ENCODE measurements at places on chromosomes 4 and X.

DNA sequence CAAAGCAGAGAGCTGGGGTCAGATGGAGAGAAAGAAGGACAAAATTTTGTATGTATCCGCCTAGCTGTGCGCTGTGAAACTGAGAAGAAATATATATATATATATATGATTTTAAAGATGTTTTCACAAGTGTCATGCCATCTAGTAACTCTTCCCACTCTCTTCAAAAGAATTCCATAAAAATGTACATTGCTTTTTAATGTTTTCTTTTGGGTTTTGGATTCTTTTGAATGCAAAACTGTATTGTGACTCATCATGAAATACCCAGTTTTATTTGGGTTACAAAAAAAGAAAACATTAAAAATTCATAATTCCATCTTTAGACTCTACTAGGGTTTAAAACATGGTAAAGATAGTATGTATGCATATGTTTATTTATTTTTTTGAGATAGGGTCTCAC, 34.3 kb upstream of the IGFBP7 start:
- DNase-seq, result no peak

- DNase-seq, result no peak
Observed at GRCh38 chr4:87209696-87210095, 10.7 kb downstream of the KLHL8 start.

- DNase-seq, result no peak
Observed at GRCh38 chr4:73520821-73521220, 39.3 kb downstream of the AFM start.

GRCh38 chrX:20906571-20906970, 467.6 kb upstream of the CNKSR2 start:
- DNase-seq, result no peak

- DNase-seq, result no peak
Observed at GRCh38 chr4:177450426-177451107, 8.3 kb upstream of the AGA start.

DNA sequence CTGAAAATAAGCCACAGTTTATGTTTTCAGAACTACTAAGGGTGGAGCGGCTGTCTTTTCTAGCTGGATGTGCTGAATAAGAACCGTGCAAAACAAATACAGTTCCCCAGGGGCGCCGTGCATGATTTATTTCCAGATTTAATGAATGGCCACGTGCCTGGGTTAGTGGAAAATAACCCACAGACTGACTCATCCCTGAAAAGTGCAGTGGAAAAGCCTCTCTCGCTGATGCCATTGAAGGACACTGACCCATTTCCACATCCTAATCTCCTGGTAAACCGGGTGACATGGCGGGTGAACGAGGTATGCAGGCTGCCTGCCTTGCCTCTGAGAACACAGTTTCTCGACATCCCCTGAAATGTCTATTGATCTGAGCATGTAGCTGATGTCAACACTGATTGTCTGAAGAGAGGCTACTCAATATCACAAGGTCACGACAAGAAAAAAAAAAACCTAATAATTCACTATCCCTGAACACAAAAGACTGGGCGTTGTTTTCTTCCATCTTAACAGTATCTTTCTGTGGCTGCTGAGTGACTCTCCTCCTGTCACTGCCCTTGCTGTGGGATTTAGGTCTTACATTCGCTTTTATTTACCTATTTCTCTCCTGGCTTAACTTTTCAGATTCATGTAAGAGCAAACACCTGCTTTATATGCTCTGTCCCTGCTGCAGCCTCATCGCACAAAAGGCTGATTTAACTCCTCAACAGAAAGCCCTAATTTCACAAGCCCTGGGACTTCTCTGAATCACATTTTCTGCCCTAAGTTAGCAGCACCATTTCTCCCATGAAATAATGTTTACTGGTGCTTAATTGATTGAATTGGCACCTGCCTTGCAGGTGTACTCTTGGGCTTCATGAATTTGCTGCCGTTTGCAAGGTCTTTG, 76.9 kb upstream of the SCOC start:
- DNase-seq, result no peak

DNA sequence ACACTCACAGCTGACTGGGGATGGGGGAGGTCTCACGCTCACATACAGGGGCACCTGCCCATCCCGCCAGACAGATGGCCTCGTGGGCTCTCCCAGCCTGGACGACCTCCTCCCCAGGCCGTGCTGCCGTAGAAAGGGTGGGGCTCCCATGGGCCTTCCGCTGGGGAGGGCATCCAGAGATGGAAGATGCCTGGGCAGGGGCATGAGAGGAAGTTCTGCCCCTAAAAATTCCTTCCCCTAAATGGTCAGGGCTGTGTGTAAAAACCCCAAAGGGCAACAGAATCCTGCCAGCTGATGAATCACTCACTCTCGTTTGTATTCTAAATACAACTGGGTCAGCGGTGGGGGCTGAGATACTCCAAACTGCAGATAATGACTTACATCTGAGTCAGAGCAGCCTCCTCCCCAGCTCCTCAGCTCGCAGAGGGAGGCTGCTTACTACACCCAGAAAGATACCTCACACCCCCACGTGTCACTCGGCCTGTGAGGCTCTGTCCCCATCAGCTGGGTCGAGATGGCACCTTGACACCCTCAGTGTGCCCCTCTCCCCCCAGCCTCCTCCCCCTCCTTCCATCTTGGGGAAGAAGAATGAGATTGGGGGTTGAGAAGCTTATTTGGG, 10.1 kb downstream of the WDR1 start:
- peak; percentile 80 for DNase-seq

- DNase-seq, result no peak
Observed at GRCh38 chrX:40530509-40530908, 50.3 kb upstream of the ATP6AP2 start.

DNA sequence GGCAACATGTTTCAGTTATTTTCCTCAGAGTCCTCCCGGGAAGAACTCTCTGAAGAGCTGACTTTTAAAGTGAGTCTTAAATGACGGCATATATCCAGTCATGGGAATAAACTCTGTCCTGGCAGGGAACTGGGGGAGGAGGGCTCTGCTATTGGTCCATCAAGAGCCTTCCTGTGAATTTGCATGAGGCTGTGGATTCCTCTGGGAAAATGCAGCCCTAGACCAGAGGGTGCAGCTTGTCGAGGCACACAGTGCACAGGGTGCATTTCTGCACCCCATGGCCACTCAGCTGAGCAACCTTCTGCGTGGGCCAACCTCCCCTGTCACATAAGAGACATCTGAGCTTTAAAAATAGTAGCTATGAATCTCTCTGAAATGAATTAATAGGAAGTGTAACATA, 360.0 kb downstream of the GALNTL6 start:
- DNase-seq, result no peak
